ENCODE measurements at places on chromosomes 5 and 9. TPM values are rescaled to one million over a fixed set of nuclear protein-coding genes. Genes with fewer than 3 reads are reported as not detected.
A peak's percentile ranks its signal among the peaks of the same experiment; 100 is the strongest.

DNA sequence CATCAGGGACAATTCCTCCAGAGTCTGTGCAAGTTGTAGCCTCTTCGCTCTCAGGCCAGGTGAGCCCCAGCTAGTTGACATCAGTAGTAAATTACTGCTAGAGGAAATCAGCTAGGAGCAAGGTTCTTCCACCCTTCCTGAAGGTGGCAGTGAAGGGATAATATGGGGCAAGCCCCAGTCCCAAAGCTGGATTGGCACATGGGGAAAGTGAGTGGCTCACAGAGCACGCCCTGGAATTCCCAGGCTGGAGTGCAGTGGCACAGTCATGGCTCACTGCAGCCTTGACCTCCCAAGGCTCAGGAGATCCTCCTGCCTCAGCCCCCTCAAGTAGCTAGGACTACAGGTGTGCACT, 82.1 kb downstream of the CYFIP2 start:
- H3K4me3 ChIP-seq, result no peak overlapping the region
- no peaks in the 10 kb centered on the region for H3K36me3 ChIP-seq
- no peaks in the 10 kb centered on the region for H3K4me1 ChIP-seq
- DNase-seq, result peak; percentile 56
- H3K27me3 ChIP-seq, result no peaks in the 10 kb centered on the region

DNA sequence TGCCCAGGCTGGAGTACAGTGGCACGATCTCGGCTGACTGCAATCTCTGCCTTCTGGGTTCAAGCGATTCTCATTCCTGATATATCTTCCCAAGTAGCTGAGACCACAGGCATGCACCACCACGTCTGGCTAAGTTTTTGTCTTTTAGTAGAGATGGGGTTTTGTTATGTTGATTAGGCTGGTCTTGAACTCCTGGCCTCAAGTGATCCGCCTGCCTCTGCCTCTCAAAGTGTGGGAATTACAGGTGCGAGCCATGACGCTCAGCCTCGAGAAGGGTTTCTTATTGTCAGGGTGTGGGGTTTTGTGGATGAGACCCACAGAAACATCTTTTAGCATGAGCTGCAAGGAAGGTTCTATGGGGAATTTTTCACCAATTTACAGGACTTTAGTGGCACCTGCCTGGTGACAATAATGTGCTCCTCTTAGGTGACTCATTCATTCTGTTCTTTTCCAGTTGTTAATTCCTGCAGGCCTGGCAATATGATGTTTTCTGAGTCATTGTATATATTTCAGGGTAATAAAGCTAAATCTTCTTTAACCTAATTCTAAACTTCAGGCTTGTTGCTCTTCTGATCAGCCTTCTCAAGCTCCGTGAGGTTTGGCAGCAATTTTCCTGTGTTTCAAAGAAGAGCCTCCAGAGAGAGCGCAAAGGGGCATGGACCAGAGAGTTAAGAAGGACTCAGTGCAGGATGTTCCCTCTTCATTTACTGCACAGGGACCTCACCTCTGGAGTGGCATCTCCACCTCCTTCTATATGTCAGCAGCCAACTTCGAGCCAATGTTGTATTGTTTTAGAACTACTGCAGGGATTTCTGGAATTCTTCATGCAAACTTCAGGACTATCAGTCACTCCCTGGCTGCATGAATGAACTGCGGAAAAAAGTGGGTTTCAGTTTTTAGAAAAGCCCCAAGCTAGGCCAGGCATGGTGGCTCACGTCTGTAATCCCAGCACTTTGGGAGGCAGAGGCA, 77.8 kb upstream of the ZNF618 start:
- H3K4me3 ChIP-seq, result no peak overlapping the region
- no peaks in the 10 kb centered on the region for H3K36me3 ChIP-seq
- no peaks in the 10 kb centered on the region for H3K27me3 ChIP-seq
- 0 out of 2 replicates have a peak, but pooled peaks cover 3% of the 10 kb centered on the region for H3K4me1 ChIP-seq

GRCh38 chr9:96116275-96117064, 185.5 kb downstream of the HSD17B3 start:
- no peak for DNase-seq
- H3K4me3 ChIP-seq, result no peak overlapping the region
- no peaks in the 10 kb centered on the region for H3K4me1 ChIP-seq

SARDH gene
- 3.4 TPM for total RNA-seq

DNA sequence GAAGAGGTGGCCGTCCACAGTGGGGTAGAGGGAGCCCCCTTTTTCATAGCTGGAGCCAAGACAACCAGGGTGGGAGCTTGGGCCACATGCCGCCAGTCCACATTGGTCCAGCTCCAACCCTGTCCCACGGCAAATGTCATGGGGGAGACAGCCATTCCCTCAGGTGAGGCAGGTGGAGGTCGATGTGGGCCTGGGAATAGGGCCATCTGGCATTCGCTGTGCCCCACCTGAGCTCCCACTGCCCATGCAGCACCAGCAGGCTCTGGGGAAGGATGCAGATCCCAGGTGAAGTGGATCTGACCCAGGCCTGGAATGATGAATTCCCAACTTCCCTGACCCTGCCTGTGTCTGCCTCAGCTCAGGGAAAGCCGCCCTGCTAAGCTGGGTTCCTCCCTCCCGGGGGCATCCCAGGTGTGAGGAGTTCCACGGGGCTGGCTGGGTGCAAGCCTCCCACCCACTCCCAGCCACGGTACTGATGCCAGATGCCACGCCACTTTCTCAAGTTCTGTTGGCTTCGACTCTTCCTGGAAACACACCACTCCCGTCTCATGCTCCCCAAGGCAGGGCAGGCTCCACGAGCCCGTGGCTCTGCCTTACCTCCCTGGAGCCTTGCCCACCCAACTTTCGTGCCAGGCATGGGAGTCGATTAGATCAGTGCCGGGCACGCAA, 25.2 kb upstream of the FCN2 start:
- 0 out of 2 replicates have a peak, but pooled peaks cover 12% of the 10 kb centered on the region for H3K27me3 ChIP-seq
- no peak overlapping the region for H3K4me3 ChIP-seq
- no peak overlapping the region for H3K27ac ChIP-seq
- no peak for DNase-seq
- no peaks in the 10 kb centered on the region for H3K4me1 ChIP-seq

DNA sequence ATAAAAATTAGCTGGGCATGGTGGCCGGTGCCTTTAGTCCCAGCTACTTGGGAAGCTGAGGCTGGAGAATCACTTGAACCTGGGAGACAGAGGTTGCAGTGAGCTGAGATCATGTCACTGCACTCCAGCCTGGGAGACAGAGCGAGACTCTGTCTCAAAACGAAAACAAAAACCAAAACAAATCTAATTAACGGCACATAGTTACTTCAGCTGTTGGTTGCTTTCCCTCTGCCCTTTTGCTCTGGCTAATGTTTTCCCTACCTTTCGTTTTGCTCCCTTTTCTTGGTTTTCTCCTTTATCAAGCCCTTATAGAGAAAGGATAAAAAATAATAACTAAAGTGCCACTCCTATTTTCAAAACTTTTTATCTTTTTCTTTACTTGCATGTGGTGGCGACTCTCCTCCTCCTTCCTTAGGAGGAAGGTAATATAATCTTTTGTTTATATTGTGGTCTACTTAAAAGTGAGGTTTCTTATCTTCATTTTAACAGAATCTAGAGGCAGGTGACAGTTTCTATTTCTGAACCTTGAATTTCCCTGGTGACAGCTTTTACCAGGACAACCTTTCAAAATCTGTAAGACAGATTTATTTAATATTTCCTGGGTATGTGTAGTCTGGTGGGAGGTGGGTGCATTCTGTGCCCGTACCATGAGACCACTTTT, 125.4 kb downstream of the ARHGEF28 start:
- H3K27ac ChIP-seq, result no peak overlapping the region
- no peaks in the 10 kb centered on the region for H3K36me3 ChIP-seq
- H3K27me3 ChIP-seq, result no peaks in the 10 kb centered on the region
- DNase-seq, result no peak
- no peak overlapping the region for H3K4me3 ChIP-seq

DNA sequence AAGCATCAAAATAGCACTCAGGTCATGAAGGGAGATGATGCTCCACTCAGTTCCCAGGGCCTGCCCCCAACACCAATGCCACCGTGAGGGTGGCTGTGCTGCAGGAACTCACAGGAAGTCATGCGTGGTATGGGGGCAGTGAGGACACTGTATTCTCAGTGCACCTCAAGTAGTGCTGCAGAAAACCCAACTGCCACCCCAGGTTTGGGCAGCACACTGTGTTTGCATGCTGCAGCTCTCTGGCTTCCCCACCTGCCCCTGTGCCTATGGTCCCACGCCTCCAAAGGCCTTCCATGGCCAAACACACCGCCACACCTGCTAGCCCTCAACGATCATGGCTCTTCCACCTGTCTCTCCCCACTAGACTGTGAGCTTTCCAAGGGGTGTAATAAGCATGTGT, 14.3 kb downstream of the LHFPL2 start:
- H3K27ac ChIP-seq, result no peak overlapping the region
- H3K27me3 ChIP-seq, result no peaks in the 10 kb centered on the region
- no peak for DNase-seq
- no peak overlapping the region for H3K4me3 ChIP-seq
- H3K36me3 ChIP-seq, result peaks cover 15% of the 10 kb centered on the region
- H3K4me1 ChIP-seq, result peaks cover 39% of the 10 kb centered on the region

- DNase-seq, result no peak
- H3K4me3 ChIP-seq, result no peak overlapping the region
- no peak overlapping the region for H3K27ac ChIP-seq
Measured at GRCh38 chr9:79684711-79685575, 113.2 kb downstream of the TLE4 start.

DNA sequence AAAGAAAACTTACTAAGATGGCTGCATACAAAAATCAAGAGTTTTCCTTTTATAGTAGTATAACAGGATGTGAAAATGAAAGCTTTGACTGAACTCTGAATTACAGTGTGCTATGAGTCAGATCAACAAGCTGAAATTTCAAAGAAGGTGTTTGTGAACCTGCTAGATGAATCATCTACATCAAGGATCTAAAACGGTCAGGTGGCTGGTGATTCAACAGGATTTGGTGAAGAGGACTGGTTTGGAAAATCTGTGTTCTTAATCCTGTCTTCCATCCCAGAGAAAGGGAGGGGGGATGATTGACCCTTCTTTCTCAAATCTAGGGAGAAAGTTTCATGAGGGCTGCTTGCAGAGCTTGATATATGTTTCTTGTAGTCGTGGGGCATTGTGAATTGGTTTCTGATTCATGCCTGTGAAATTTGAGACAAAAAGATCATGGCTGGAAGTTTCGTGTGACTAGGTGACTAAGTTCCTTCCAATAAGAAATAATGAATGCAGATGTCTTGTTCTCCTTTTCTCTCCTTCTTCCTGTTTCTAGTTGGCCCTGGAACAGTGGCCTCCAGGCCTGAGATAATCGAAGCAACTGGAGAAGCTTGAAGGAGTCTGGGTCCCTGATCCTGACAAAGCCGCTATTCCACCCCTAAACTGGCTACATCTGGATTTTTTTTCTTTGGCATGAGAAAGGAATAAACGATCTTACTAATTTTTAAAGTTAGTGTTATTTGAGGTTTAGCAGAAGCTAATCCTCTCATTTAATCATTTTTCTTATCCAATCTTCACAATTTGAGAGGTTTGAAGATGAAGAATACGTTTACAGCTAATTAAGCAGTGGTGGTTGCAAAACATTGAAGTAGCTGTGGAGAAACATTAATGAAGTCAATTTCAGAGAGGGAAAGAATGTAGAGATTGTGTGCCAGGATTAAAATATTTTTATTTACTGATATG, 67.2 kb downstream of the MRPS30 start:
- no peaks in the 10 kb centered on the region for H3K27me3 ChIP-seq
- peak overlapping the region; percentile 57 for H3K4me3 ChIP-seq
- DNase-seq, result peak; percentile 98
- peaks cover 26% of the 10 kb centered on the region for H3K4me1 ChIP-seq

- no peaks in the 10 kb centered on the region for H3K27me3 ChIP-seq
- H3K27ac ChIP-seq, result no peak overlapping the region
- peak; percentile 57 for DNase-seq
- no peaks in the 10 kb centered on the region for H3K36me3 ChIP-seq
Measured at GRCh38 chr5:121503111-121503840, 348.4 kb upstream of the FTMT start.

DNA sequence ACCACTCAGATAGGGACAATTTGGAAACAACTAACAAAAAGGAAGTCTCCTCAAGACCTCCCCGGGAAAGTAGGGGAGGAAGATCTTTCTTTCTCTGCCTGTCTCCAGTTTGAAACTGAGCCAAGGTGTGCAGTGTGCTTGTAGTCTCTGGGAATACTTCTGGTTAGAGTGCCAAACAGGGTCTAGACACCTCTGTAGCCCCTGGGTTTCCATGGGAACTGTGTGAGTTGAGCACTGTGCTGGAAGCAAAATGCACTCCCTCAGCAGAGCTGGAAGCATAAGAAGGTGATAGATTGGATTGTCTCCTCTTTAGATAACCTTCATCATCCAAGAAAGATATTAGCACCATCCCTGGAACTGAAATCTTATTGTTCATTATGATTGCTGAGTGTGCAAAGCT, 129.2 kb upstream of the TNPO1 start:
- H3K4me3 ChIP-seq, result no peak overlapping the region
- no peaks in the 10 kb centered on the region for H3K4me1 ChIP-seq
- no peaks in the 10 kb centered on the region for H3K36me3 ChIP-seq

DNA sequence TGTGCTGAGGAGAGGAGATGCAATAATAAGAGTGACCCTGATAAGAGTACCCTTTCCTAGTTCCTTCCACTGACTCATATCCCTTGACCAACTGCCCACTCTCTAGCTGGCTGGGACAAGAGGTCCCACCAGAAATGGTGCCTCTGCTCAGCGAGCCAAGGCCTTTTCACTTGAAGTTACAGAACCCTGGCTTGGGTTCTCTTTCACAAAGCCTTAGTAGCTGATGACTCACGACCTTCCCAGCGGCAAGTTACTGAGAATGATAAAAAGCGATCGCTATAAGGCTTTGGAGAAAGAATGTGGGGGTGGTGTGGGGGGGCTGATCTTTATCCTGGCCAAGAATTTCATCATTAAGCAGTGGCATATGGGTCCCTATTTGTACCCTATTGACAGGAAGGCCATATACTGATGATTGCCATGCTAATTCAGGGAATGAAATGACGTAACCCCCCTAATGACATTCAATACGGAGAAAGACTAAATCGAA, 90.3 kb downstream of the FBXO38 start:
- H3K4me3 ChIP-seq, result no peak overlapping the region
- peaks cover 24% of the 10 kb centered on the region for H3K4me1 ChIP-seq
- H3K27me3 ChIP-seq, result peaks cover 41% of the 10 kb centered on the region
- H3K27ac ChIP-seq, result no peak overlapping the region
- no peak for DNase-seq
- H3K36me3 ChIP-seq, result no peaks in the 10 kb centered on the region

POLR1E gene
- 37.0 TPM for total RNA-seq

DNA sequence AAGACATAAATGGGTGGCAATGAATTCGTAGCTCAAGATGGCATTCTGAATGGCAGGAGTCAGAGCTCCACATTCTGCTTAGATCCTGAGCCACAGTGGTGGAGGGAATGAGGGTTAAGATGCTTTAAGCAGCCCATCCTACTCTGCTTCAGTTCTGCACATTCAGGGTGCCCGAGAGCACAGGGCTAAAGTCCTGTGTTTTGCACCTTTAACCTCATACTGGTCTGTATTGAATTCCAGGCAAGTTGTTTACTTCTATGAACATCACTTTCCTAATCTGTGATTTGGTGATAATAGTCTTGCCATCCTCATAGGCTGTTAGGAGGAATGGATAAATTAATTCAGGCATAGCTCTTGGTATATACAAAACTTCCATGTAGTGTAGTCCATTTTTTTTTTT, 321.6 kb upstream of the CD180 start:
- H3K27me3 ChIP-seq, result no peaks in the 10 kb centered on the region
- DNase-seq, result no peak
- H3K27ac ChIP-seq, result no peak overlapping the region
- H3K4me3 ChIP-seq, result no peak overlapping the region

PRDM9 gene
- total RNA-seq, result 0.12 TPM
